Hepatocyte (in vitro differentiated cells): ENCODE measurements at places on chromosomes 11 and 22.

GRCh38 chr11:95641495-95641894, 148.1 kb downstream of the FAM76B start:
- no peaks in the 10 kb centered on the region for H3K27me3 ChIP-seq
- DNase-seq: no peak
- no peak overlapping the region for H3K4me3 ChIP-seq
- H3K4me1 ChIP-seq: peaks cover 6% of the 10 kb centered on the region
- H3K27ac ChIP-seq: no peak overlapping the region
- H3K36me3 ChIP-seq: no peaks in the 10 kb centered on the region

DNA sequence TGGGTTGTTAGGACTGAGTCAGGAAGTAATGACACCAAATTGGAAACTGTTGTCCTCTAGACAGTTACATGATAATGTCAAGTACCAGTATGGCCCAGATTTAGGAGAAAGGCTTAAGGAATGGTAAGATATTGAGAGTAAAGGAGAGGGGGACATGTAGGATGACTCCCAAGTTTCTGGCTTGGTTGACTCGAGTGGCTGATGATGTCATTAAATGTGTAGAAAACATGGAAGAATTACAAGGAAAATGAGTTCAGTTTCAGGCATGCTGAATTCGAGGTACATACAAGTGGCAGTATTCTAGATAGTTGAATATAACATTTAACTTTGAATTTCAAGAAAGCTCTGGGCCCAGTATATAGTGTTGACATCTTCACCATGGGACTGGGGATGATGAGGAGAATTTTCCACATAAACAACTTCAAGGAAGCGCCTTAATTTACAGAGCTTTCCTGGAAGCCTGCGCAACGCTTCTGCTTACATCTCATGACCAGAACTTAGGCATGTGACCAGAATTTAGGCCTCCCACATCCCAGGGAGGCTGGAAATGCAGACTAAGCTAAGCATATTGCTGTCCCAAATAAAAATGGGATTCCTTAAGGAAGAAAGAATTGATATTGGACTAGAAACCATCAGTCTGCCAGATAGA, 3.8 kb downstream of the CFAP300 start:
- peaks cover 5% of the 10 kb centered on the region for H3K4me1 ChIP-seq
- H3K4me3 ChIP-seq: no peak overlapping the region
- H3K27me3 ChIP-seq: no peaks in the 10 kb centered on the region
- H3K27ac ChIP-seq: no peak overlapping the region
- H3K36me3 ChIP-seq: no peaks in the 10 kb centered on the region

DNA sequence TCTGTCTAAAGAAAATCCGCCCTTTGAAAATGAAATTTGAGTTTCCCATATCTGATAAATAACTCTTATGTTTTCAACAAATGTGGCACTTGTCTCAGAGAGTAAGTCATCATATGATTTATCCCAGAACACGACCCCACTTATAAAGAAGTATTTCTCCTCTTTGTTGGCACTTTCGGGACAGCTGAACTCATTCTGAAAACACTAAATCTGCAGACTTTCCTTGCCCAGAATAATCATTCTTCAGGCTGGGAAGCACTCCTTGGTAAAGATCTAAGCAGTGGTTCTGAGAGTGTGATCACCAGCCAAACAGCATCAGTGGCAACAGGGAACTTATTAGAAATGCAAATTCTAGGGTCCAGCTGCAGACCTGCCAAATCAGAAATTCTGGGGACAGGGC, 532.2 kb upstream of the API5 start:
- no peaks in the 10 kb centered on the region for H3K27me3 ChIP-seq
- DNase-seq: no peak
- no peaks in the 10 kb centered on the region for H3K36me3 ChIP-seq
- no peak overlapping the region for H3K27ac ChIP-seq

- no peaks in the 10 kb centered on the region for H3K27me3 ChIP-seq
- DNase-seq: no peak
- no peaks in the 10 kb centered on the region for H3K4me1 ChIP-seq
- H3K4me3 ChIP-seq: no peak overlapping the region
- no peaks in the 10 kb centered on the region for H3K36me3 ChIP-seq
Measured at GRCh38 chr22:17239156-17239701, 20.0 kb upstream of the ADA2 start.

DNA sequence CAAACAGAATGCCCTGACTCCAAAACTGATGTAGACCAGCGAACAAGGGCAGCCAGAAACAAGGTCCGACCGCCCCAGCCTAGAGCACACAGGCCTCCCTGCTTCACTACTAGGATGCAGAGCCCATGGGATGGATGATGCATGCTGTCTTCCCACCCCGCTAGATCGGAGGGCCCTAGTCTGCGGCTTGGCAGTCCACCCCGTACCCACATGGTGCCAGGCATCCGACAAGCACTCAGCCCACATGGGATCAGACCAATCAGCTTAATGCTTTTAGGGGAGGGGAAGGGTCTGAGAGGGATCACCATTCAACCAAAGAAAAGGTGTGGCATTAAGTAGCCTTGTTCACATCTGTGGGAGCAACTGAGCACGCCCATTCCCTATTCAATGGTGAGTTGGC, 30.6 kb downstream of the PISD start:
- no peaks in the 10 kb centered on the region for H3K36me3 ChIP-seq
- no peaks in the 10 kb centered on the region for H3K27me3 ChIP-seq
- DNase-seq: no peak

DNA sequence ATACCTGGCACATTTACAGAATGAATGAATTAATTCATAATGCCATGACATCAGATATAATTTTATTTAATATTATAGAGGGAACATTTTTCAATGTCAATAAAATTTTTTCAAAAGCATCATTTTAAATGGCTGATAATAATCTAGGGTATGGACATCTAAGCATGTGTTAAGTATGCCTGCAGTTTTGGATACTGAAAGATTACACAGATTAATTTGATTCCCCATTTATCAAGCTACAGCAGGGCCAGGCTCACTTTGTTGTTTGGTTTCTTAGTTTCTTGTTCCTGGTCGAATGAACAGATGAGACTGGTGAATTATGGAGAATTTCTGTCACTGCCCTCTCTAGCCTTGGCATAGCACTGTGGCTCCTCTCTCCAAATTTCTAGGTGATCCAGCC, 72.4 kb upstream of the E2F8 start:
- no peaks in the 10 kb centered on the region for H3K27me3 ChIP-seq
- no peak for DNase-seq
- H3K36me3 ChIP-seq: no peaks in the 10 kb centered on the region
- H3K4me3 ChIP-seq: no peak overlapping the region
- no peaks in the 10 kb centered on the region for H3K4me1 ChIP-seq

DNA sequence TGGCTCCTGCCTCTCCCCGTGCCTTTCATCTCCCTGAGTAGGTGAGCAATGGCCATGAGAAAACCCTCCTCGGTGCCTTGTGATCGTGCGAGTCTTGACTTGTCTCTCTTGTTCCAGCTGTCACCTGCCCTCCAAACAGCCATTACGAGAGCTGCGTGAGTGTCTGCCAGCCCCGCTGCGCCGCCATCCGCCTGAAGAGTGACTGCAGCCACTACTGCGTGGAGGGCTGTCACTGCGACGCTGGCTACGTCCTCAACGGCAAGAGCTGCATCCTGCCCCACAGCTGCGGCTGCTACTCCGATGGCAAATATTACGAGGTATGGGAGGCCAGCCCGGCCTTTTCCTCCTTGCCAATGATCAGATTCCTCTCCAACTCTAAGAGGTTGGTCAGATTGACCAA, 51.7 kb downstream of the TECTA start:
- DNase-seq: no peak
- H3K36me3 ChIP-seq: no peaks in the 10 kb centered on the region
- no peaks in the 10 kb centered on the region for H3K4me1 ChIP-seq

GRCh38 chr11:62012451-62012831, 45.0 kb upstream of the FTH1 start:
- no peak overlapping the region for H3K27ac ChIP-seq
- DNase-seq: no peak
- no peak overlapping the region for H3K4me3 ChIP-seq
- H3K36me3 ChIP-seq: no peaks in the 10 kb centered on the region

DNA sequence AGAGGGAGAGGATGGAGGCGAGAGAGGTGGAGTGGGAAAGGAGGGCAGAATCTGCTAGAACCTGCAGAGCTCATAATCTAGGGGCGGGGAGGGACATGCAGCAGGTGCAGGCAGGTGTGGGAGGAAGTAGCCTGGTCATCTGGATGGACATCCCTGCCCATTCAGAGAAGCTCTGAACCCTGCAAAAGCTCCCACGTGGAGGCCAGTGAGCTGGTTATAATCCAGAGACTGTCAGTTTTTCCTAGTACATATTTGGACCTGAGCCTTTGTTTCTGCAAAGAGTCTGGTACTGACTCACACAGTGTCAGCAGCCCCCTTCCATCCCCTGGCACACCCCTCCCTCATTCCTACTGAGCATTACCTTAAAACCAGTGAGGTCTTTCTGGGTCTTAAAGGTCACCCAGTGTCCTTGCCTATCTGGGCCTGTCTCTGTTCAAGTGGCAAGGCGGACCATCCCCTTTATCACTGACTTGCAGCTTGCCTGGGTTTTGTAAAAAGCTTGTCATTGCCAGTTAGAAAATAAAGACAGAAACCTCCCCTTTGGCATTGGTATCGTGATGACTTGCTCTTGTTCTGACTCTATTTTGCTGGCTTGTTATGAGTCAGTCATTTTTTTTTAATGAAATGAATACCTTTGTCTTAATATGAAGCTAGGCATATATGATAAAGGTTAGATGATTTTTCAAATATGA, 26.1 kb downstream of the PTPRJ start:
- DNase-seq: no peak
- no peaks in the 10 kb centered on the region for H3K36me3 ChIP-seq
- H3K27me3 ChIP-seq: no peaks in the 10 kb centered on the region

DNA sequence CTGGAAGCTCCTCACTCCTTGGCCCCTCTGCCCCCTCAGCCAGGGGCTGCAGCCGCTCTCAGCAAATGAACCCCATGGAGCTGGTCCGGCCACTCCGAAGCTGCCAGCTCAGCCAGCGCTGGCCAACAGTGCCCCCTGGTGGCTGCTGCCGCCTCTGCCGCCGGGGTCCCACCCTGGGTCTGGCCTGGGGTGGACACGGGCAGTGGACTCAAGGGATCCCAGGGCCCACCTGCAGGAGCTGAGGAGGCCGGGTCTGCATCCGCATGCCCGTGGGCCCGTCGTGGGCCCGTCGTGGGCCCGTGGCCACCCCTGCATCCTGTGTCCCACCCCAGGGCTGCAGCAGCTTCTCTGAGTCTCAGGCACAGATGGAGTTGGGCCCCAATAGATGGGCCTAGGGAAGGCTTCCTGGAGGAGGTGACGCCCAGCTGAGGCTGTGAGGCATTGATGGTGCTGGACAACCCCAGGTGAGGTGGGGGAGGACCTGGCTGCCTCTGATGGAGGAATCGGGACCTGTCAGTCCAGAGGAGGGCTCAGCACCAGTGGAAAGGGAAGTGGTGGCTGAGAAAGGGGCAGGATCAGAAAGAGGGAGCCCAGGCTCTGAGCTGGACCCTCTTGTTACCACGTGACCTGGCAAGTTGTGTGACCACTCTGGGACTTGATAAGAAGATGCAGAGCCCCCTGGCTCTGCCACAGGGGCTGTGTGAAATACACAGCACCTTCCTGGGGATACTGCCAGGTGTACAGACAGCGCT, 522.3 kb downstream of the BRD1 start:
- no peak overlapping the region for H3K27ac ChIP-seq
- peaks cover 7% of the 10 kb centered on the region for H3K27me3 ChIP-seq
- H3K4me3 ChIP-seq: no peak overlapping the region
- no peaks in the 10 kb centered on the region for H3K36me3 ChIP-seq
- no peaks in the 10 kb centered on the region for H3K4me1 ChIP-seq

DNA sequence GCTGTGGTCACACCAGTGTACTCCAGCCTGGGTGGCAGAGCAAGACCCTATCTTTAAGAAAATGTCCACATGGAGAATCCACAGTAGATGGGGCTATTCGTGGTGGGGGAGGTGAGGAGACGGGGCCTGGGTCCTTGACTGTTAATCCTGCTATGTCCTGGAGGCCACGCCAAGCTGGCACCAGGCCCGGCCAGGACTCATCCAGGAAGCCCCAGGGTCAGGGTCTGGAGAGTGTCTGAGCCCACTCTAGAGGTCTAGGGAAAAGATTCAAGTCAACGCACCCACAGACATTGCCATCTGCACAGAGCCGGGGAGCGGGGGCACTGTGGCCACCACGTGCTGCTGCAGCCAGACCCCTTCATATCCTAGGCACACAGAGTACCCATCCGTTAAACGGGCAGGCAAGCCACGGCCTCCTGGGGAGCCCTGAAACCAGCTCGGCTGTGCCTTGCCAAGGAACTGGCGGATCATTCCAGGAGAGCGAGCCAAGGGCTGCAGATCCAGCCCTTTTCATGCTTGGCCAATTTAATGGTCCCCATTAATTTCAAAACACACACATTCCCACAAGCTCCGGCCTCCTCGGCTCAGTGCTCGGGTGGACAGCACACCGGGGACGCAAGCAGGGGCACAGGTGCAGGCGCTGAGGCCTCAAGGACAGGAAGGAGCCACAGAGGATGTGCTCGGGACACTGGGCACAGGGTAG, 24.7 kb downstream of the MACROD1 start:
- H3K4me1 ChIP-seq: no peaks in the 10 kb centered on the region
- no peak for DNase-seq
- no peaks in the 10 kb centered on the region for H3K36me3 ChIP-seq
- H3K4me3 ChIP-seq: no peak overlapping the region
- no peak overlapping the region for H3K27ac ChIP-seq

DNA sequence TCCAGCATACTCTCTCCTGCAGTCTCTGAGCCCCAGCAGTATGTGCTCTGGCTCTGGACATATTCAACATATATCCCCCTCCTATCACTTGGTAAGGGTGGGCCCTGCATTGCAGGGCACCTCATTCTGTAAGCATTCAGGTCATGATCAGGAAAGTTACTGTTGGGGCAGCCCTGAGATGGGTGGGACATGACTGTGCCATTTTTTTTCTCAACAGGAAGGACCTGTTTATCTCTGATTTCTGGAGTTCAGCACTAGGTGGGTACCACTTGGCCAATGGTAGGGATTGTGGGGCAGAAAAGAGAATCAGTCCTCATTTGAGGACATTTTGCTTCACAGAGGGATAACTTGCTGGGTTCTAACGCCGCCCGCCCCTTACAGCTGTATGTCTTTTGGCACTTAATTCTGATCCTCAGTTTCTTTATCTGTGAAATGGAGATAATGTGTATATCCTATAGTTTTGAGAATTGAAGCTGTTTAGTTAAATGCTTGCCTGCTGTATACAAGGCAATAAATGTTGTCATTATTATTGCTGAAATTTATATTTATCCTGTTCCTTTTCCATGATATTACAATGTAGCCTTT, 2.2 kb downstream of the SRRD start:
- no peak overlapping the region for H3K4me3 ChIP-seq
- H3K4me1 ChIP-seq: peaks cover 15% of the 10 kb centered on the region

DNA sequence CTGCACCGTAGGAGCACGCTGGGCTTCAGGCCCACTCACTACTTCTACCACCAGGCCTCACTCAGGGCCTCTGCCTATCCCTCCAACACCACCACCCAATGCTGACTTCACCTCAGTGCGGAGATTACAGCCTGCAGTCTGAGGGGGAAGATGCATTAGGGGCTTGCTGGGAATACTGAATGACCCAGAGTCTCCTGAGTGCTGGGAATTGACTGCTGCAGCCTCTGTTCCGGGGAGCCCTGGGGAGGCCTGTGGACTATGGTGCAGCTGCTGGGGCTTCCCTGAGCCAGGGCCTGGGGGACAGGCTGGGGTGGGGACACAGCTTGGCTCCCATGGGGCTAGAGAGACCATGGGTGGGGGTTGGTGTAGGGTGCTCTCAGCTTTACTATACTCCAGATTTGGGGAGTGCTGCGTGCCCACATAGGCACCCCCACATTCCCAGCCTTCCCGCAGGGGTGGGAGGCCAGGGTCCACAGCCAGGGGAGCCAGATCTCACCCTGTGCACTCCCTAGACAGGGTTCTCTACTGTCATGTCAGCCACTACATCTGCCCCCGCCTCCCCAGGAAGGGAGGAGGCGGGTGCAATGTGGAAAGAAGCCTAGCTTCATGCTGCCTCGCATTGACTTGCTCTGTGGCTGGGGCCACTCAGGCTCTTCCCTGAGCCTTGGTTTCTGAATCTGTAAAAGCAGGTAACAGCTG, 44.4 kb downstream of the GDPD5 start:
- H3K27me3 ChIP-seq: no peaks in the 10 kb centered on the region
- H3K4me1 ChIP-seq: no peaks in the 10 kb centered on the region
- no peak overlapping the region for H3K27ac ChIP-seq
- no peak for DNase-seq
